ENCODE measurements at places on chromosomes 2 and 18.

DNA sequence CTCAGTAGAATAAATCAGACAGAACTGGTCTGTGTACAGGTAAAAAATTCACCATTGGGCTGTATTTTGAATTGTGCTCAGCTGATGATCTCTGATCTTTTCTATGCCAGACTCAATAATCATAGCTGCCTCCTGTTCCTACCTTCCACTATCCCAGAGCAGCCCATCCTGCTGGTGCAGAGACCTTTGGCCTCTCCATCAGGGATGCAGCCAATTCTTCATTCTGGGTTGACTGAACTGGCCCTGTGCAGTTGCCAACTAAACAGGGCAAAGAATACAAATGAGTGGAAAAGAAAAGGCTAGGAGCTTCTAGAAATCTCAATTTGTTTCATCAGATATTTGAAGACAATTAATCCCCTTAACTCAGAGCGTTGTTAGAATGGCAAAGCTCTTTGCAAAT is 1781.3 kb upstream of the CELF4 start:
- DNase-seq, result no peak

- DNase-seq, result no peak
These were observed 44.3 kb downstream of the ZNF236 start for GRCh38 chr18:76866666-76867065.

DNA sequence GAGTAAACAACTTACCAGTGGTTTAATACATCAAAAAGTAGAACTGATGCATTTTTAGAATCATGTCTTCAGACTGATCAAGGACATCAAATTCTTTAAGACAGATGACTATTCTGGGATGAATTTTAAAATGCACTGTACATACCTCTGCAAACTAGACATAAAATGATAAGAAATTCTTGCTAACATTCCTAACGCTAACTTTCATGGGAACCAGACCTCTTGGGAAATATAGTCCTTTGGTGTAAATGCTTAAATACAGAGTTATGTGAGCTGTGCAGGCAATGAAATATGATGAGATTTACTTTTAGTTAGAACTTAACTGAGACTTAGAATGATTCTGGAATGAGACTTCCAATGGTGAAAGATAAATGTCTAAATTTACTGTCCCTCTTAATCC is 562.0 kb downstream of the NR4A2 start:
- no peak for DNase-seq

DNA sequence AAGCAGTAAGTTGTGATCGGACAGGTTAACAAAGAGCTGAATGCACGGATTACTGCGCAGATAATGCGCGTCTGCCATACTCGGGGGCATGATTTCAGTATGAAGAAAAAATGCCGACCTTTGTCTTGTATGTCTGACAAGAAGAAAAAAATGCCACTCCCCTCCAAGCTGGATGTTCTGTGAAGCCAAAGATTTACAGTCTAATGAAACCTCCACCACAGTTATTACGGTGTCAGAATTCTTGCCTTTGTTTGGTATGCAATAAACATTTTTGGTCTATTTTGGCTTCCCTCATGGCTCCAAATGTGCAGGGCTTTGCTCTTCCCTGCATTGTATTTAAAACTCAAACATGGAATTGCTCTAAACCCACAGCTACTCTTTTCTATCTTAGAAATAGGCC is 72.2 kb upstream of the THUMPD2 start:
- DNase-seq, result peak; percentile 62

DNA sequence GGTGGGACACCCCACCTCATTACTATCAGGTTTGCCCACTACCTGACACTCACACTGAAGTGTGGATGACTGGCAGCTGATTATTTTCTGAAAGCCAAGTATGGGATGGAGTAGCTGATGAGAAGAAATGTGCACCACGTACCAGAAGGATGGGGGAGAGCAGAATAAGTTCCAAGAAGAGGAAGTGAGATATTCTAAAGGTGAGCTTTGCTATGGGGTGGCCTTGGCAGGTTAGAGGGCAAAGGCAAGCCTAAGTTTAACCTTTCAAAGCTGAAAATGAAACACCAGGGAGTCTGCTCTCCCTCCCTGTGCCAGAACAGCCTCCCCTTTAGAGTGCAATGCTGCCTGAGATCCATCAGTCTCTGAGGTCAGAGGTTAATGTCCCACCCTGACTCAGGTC is 196.1 kb upstream of the OSR1 start:
- no peak for DNase-seq

DNA sequence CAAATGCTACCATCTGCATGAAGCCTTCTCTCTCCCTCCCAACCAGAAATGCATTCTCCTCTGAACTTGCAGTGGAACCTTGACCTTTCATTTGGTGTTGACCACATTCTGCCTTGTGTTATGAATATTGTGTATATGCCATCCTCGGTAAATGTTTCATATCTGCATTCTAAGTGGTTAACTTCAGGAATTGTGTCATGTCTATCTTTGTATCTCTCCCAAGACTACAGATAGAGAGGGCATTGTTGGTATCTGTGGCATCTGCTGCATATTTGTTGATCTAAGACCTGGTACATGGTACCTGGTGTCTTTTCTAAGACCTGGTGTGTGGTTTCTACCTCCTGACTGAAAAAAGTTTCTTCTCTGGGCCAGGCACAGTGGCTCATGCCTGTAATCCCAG is 34.0 kb downstream of the CASP10 start:
- no peak for DNase-seq

- DNase-seq, result no peak
These were observed 114.5 kb downstream of the RGPD3 start for GRCh38 chr2:106353676-106354075.

DNA sequence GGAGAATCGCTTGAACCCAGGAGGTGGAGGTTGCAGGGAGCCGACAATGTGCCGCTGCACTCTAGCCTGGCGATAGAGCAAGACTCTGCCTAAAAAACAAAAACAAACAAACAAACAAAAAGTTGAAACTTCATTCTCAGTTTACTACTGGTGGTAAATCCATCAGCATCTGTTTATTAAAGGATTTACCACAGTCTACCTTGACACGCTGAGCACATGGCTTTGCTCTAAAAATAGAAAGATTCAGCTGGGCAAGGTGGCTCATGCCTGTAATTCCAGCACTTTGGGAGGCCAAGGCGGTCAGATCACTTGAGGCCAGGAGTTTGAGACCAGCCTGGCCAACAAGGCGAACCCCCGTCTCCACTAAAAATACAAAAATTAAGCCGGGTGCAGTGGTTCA is 201.3 kb downstream of the TGIF1 start:
- DNase-seq, result no peak

DNA sequence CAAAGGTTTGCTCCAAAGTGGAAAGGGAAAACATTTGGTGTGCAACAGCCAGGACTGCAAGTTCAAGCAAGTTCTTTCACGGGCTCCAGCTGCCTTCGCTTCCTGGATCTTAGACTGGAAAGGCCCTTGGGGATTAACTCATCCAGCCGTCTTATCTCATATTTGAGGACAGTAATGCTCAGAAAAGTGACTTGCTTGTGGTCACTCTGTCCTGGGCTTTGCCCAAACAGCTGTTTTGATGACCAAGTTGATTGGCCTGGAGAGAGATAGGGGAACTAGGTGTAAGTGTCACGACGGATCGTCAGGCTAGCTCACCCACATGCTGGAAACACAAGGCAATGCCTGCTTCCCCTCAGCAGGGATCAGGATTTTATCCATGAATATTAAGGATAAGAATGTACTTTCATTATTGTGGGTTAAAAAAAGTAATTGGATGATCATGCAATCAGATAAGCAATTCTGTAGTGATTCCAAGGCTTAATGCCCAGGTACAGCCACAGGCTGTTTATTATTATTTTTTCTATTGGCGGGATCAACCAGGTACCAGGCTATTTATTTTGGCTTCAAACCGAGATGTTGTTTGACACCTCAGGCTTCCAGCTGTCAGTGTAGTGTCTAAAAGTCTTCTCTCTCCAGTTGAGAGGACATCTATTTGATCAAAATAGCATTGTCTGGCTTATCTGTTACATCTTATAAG is 162.5 kb upstream of the EPAS1 start:
- DNase-seq, result no peak

- DNase-seq, result no peak
These were observed 16.3 kb upstream of the PDCL3 start for GRCh38 chr2:100546469-100546868.

DNA sequence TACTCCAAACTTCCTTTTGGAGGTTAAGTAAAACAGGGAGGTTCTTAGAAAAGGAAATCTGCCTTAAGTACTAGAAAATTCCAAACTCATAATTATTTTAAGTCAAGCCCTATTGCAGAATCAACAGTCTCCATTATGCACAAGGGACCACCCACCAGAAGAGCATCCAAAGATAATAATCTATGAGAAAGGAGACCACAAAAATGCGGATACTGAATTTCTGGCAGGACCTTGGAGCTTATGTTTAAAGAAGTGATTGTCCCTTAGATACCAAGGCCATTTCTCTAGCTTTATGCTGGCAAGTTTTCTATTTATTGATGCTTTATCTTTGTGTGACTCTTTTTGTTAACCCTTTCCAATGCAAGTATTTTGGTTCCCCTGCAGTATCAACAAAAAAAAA is 404.0 kb upstream of the MMADHC start:
- DNase-seq, result no peak

- no peak for DNase-seq
These were observed 794.9 kb upstream of the ACVR2A start for GRCh38 chr2:147049957-147050356.

GRCh38 chr2:62768615-62769014 is 63.1 kb downstream of the EHBP1 start:
- peak; percentile 40 for DNase-seq

DNA sequence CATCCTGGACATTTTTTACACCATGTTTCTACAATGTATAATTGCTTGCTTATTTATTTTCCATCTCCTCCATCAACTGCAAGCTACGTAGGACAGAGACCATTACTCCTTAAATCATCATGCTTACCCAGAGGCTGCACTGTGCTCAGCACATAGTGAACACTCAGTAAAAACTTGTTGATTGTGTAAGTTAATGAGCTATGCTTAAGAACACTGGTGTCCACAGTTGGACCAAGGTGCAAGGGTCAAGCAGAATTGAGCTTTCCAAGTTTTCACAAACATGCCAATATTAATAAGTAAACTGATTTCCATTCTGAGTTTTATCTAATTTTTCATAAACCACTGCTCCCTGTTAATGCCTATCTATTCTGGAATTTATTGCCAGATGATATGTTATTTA is 464.2 kb upstream of the TCF4 start:
- no peak for DNase-seq

GRCh38 chr2:29697181-29697580 is 224.2 kb downstream of the ALK start:
- no peak for DNase-seq

DNA sequence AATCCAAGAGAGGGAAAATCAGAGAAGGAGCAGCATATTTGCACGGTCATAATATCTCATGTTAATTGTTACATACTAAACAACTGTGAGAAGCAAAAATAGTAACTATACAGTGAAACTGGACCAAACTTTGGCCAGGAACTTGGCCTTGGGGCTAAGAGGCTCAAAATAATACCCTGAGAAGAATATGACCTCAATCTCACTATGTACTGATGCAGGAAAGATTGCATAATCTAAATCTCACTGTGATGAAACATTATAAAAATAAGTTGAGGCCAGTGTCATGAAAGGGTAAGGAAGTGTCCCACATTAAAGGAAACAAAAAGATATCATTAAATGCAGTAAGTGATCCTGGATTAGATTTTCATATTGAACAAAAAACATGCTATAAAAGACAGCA is 36.5 kb downstream of the ZRANB3 start:
- no peak for DNase-seq

- DNase-seq, result peak; percentile 19
These were observed 40.1 kb upstream of the CLASP1 start for GRCh38 chr2:121689356-121689755.

DNA sequence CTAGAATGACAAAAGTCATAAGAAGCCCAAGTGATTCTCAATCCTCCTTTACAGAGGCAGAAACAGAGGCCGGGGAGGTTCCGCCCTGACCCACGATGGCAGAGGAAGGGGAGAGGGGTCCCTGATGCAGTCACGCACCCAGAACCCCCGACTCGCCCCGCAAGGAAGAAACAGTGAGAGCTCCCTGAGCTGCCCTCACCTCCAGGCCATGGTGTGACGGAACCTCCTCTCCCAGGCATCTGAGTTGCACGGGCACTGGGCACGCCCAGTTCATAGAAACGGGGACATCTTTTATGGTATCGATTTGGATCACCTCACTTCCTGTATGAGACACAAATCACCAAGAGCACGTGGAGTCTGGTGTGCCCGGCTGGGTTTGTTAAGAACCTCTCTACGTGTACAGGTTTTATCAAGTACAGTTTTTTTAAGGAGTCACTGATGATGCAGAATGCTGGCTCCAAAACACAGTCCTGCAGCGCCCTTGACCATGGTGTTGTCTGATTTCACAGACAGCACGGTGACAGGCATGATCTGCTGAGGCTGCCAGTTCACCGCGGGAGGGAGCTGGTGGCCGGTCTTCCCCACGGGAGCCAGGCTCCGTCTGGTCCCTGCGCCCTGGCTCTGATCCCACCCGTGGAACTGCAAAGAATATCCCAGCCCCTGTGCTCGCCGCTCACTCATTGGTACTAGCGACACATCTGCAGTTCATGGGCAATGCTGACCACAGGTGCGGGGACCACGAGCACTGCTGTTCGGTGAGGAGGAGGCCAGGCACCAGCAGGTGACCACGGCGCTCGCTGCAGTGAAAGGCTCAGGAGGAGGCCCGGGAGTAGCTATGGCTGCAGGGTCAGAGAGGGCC is 35.6 kb downstream of the PXDN start:
- no peak for DNase-seq

DNA sequence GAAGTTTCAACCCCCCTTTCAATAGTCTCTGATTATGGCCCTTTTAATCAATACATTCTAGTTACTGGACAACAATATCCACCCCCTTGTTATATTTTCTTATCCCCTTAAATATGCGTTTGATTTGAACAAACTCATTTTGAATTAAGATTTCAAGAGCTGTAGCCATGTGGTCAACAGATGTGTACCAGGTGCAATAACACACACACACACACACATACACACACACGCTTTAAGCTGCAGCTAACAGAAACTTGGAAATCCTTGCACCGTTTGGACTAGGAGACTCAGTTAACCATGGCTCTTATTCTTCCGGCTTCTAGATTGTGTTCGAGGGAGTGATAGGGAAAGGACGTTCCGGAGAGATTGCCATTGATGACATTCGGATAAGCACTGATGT is 82.8 kb downstream of the NRP2 start:
- no peak for DNase-seq

DNA sequence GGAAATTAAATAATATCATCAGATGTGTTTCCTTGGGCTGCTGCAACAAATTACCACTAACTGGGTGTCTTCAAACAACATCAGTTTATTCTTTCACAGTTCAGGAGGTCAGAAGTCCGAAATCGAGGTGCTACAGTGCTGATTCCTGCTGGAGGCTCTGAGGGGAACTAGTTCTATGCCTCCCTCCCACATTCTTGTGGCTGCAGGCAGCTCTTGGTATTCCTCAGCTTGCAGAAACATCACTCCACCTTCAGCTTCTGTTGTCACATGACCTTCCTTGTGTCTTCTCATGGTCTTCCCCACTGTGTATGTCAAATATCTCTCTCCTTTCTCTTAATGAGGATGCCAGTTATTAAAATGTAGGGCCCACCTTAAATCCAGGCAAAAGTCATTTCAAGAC is 29.3 kb upstream of the DCC start:
- DNase-seq, result no peak
